ENCODE measurements at places on chromosomes 6 and 20.

- no peak for DNase-seq
Observed at GRCh38 chr20:33301192-33301930, 18.3 kb downstream of the BPIFB1 start.

GRCh38 chr6:36249536-36249935, 20.3 kb upstream of the PNPLA1 start:
- peak; percentile 10 for DNase-seq

GRCh38 chr6:167528239-167528638, 203.4 kb downstream of the TTLL2 start:
- no peak for DNase-seq

DNA sequence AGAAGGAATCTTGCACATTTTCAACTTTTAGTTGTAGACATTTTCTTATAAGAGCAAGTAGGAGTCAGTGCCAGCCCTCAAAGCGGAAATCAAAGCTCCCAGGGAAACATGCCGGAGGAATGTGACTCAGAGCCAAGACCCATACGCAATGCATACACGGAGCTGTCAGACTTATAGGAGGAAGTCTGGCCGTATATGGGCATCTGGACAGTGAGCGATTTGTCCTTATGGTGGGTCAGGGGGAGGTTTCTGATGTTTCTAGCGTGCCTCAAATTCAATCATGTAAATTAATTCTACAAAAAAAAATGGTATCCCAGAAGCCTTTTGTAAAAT, 3.6 kb upstream of the CCN2 start:
- DNase-seq: no peak

- DNase-seq: no peak
Observed at GRCh38 chr20:14126856-14127255, 131.5 kb downstream of the MACROD2 start.

- DNase-seq: no peak
Observed at GRCh38 chr20:2780948-2781347, 19.5 kb downstream of the CPXM1 start.

DNA sequence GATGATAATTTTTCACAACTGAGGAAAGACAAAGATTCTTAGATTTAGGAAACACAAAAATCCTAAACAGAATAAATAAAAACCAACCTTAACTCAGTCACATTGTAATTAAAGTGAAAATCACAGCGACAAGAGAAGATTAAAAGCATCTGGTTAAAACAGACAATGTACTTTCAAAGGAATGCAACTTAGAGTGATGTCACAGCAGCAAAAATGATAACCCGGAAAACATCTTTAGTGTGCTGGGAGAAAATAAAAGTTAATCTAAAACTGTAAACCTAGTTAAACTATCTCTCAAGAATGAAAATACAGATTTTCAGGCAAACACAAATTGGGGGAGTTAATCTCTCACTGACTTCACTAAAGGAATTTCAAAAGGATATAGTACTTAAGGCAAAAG, 76.8 kb upstream of the OGFRL1 start:
- no peak for DNase-seq

GRCh38 chr20:53080969-53081871, 109.1 kb downstream of the TSHZ2 start:
- no peak for DNase-seq

GRCh38 chr6:133710826-133711225, 178.1 kb upstream of the TCF21 start:
- no peak for DNase-seq

GRCh38 chr6:19086480-19086879, 699.3 kb downstream of the RNF144B start:
- DNase-seq: no peak
